ENCODE measurements at places on chromosomes 1 and 21. TPM values are rescaled to one million over a fixed set of nuclear protein-coding genes. Genes with fewer than 3 reads are reported as not detected.

- H3K27me3 ChIP-seq: no peaks in the 10 kb centered on the region
- H3K27ac ChIP-seq: no peak overlapping the region
- H3K4me1 ChIP-seq: peaks cover 7% of the 10 kb centered on the region
- H3K36me3 ChIP-seq: no peaks in the 10 kb centered on the region
- no peak overlapping the region for H3K4me3 ChIP-seq
Observed at GRCh38 chr1:162823771-162824525, 33.4 kb downstream of the HSD17B7 start.

GRCh38 chr1:63621075-63621474, 27.9 kb downstream of the PGM1 start:
- no peak overlapping the region for H3K4me3 ChIP-seq
- DNase-seq: peak; percentile 57

GRCh38 chr1:44025816-44026215, 5.4 kb downstream of the SLC6A9 start:
- no peaks in the 10 kb centered on the region for H3K27me3 ChIP-seq
- H3K4me3 ChIP-seq: no peak overlapping the region
- H3K27ac ChIP-seq: no peak overlapping the region

VHLL gene
- polyA plus RNA-seq: 0.38 TPM

NR5A2 gene
- 1.7 TPM for polyA plus RNA-seq

Data from spinal cord (tissue), 10 donors.